ENCODE measurements at places on chromosomes 4 and X. TPM values are rescaled to one million over a fixed set of nuclear protein-coding genes. Genes with fewer than 3 reads are reported as not detected.

Gene SHROOM3
- 11.1 TPM for total RNA-seq

Gene ARL13A
- 0.18 TPM for total RNA-seq

Gene TMEM35A
- not detected for total RNA-seq

Gene IL13RA2
- not detected for total RNA-seq

Gene SMR3B
- total RNA-seq = not detected

Gene MAGEC3
- not detected for total RNA-seq

Gene AMOT
- not detected for total RNA-seq

Gene GK2
- not detected for total RNA-seq
